ENCODE measurements at places on chromosomes 4 and X.

- DNase-seq = no peak
These were observed 999 bp upstream of the KLHL15 start for GRCh38 chrX:24027985-24028384.

GRCh38 chr4:138666366-138666765 is 349.2 kb upstream of the NOCT start:
- DNase-seq = no peak

DNA sequence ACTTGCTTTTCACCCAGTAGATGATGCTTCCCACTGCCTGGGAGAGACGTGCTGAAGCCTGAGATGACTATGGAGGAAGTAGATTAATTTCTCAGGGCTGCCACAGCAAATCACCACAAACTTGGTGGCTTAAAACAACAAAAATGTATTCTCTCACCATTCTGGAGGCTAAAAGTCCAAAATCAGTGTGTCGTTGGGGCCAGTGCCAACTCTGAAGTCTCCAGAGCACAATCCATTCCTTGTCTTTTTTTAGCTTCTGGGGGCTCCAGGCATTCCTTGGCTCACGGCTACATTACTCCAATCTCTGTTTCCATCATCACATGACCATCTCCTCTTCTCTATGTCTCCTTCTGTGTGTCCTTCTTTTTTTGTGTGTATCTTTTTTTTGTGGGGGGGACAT is 105.8 kb upstream of the C1QTNF7 start:
- no peak for DNase-seq

DNA sequence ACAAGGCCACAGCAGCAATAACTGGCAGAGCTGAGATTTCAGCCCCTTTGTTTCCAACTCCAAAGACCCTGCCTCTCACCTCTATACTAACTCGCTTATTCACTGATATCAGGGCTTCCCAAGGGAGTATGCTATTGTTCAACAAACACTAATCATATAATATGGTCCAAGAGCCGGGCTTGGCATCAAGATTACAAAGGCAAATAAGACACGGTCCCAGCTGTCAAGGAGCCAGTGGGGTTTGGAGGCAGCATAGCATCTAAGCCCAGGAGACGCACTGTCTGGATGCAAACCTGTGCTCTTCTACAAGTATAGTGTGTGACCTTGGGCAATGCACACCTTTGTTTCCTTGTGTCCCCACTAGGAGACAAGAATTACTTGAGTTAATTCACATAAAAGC is 28.7 kb downstream of the PAPSS1 start:
- DNase-seq = no peak

- DNase-seq = no peak
These were observed 61.1 kb downstream of the PACRGL start for GRCh38 chr4:20761382-20761781.

DNA sequence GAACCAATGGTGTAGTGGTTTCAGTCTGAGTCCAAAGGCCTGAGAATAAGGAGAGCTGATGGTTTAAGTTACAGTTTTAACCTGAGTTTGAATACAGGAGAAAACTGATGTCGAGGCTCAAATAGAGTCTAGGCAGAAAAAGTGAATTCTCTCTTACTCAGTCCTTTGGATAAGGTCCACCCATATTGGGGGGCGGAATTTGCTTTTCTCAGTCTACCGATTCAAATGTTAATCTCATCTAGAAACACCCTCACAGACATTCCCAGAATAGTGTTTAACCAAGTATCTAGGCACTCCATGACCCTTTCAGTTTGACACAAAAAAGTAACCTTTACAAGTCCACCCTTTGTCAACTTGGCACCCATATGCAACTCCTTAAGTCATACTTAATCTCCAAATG is 216.0 kb downstream of the GRID2 start:
- no peak for DNase-seq

- DNase-seq = no peak
These were observed 959.1 kb upstream of the LCORL start for GRCh38 chr4:18980516-18981233.

GRCh38 chrX:106912864-106913263 is 7.3 kb upstream of the CLDN2 start:
- peak; percentile 13 for DNase-seq

- DNase-seq = no peak
These were observed 75.4 kb downstream of the MBNL3 start for GRCh38 chrX:132413459-132413858.

DNA sequence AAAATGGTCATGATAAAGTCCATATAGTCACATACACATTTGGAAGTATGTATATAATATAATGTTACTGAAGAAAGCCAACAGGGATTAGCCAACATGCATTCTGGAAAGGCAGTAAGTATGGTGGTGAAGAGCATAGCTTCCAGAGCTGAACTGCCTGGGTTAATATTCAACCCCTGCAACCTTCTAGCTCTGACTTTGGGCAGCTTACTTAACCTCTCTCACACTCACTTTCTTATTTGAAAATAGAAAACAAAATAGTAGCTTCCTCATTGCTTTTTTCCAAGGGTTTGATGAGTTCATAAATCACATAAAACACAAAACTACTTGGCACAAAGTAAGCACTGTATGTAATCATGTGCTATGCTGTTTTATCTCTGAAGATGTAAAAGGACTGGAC is 216.4 kb downstream of the CHIC2 start:
- no peak for DNase-seq

GRCh38 chrX:12319003-12319519 is 180.8 kb downstream of the FRMPD4 start:
- DNase-seq = no peak

DNA sequence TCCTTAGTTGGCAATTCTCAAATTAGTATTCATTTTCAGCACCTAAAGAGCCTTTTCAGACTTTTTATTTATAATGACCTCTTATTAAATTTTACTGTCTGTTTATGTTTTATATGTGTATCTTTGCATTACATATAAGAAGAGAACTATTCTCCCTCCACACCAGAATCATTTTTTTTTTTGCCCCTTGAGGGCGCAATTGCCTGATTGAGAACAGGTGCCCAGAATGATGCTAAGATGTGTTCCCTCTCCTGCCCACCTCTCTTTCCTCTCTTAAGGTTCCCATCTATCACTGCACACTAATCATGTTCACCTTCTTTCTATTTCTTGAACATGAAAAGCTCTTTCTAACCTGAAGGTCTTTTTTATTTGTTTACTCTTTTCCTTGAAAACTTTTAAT is 44.2 kb upstream of the ADAM29 start:
- DNase-seq = no peak

- peak; percentile 40 for DNase-seq
These were observed 22.4 kb downstream of the FAT1 start for GRCh38 chr4:186701273-186701672.

DNA sequence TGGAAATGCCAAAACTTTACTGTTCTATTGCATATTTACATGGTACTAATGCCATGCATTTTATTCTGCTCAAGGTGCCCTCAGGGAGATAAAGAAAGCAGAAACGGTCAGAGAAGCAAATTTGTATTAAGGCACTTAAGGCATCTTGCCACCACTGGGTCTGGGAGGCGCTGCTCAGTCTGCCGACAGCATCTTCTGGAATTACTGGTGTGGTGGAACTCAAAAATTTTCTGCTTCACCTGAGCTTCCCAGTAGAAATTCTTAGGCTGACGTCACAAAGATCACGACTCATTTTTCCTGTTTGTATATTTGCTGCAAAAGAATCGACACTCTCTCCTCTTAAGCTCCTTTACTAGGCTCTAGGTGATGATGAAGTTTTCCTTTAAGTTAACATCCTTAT is 3.0 kb downstream of the RASSF6 start:
- DNase-seq = no peak

DNA sequence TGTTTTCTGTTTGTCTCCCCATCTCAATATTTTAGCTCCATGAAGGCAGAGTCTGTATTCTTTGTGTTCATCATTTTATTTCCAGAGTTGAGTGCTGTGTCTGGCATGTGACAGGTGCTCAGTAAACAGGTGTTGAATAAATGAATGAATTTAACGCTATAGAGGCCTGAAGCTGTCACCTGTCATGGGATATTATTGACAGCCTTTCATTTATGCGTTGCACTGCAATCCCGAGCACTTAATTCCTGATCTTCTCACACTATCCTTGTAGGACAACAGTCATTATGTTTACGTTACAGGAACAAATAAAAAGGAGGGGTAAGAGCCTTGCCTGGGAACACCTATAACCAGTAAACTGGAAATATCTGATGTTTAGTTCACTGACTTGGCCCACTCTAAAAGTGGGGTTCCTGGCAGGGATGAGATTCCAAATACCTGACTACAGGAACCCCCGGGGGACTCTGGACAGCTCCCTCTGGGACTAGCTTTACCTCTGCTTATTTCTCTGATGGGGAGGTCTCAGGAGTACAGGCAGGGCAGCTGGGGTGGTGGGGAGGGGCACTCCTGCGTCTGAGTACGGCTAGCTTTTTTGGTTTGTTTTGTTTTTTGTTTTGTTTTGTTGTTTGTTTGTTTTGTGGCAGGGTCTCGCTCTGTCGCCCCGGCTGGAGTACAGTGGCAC is 36.6 kb downstream of the SEL1L3 start:
- DNase-seq = no peak

GRCh38 chrX:96861661-96862060 is 22.0 kb upstream of the RPA4 start:
- no peak for DNase-seq

DNA sequence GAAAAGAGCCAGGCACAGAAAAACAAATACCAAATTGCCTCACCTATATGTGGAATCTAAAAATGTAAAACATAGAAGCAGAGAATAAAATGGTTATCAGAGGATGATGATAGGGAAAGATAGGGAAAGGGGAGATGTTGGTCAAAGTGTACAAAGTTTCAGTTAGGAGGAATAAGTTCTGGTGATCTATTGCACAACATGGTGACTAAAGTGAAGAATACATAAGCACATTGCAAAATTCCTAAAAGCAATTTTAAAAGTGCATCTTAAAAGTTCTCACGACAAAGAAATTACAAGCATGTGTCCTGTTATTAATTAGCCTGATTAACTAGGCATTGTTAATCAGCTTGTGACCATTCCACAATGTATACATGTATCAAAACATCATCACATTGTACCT is 136.0 kb downstream of the GABRG1 start:
- DNase-seq = no peak

- DNase-seq = no peak
These were observed 121.2 kb downstream of the TBCK start for GRCh38 chr4:106194801-106195200.

- no peak for DNase-seq
These were observed 122.7 kb downstream of the TMEM164 start for GRCh38 chrX:110125446-110126162.

GRCh38 chrX:42392846-42393245 is 385.1 kb downstream of the PPP1R2C start:
- no peak for DNase-seq

- no peak for DNase-seq
These were observed 32.2 kb downstream of the SEL1L3 start for GRCh38 chr4:25830548-25830947.

- no peak for DNase-seq
These were observed 30.0 kb downstream of the FAM9C start for GRCh38 chrX:13014111-13015096.

- peak; percentile 45 for DNase-seq
These were observed 220.2 kb upstream of the UGT8 start for GRCh38 chr4:114378305-114378903.

DNA sequence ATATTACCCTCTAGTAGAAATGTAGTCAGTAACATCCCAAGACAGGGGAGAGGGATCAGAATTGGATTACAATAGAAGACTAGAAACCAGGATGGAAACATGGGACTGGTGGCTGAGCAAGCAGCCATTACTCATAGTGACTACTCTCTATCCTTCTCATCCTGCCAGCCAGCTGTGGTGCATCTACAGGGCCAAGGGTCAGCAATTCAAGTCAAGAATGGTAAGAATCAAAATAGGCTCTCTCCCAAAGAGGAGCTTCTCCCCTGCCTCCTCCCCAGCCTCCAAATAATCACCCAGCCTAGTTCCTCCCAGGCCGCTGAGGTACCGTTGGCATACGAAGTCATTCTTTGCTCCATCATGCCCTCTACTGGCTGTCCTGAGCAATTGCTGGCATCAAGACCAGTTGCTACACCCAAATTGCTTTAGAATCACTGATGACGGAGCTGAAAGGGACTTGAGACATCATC is 19.4 kb downstream of the AWAT2 start:
- DNase-seq = peak; percentile 28

DNA sequence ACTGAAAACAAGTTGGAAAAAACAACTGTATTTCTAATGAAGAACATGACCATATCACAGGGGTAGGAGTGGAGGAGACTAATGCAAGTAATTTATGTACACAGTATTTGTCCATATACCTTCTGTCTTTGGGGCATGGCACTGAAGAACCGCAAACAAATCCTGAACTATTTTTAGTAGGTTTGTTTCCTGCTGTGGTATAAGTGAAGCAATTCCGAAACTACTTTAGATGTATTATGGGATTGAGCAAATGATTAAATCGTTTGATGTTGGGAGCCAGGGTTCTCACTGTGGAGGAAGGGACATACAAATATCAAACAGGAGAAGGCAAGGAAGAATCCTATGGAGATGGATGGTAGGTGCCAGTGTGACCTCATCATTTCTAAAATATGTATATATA is 18.9 kb upstream of the SH3KBP1 start:
- DNase-seq = no peak

DNA sequence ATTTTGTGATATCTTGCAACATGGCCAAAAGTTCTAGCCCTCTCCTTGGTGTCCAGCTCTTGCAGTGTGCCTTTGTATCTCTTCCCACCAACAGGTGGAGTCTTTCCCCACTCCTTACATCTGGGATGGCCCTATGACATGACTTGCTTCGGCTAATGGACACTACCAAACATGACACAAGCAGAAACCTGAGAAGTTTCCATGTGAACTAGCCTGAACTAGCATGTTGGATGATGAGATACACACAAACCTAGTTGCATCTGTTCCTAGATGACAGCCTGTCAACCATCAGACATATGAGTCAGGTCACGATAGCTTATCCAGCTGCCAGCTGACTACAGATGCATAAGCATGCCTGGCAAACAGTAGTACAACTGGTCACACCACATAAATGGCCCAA is 207.5 kb upstream of the FTHL17 start:
- peak; percentile 26 for DNase-seq

- peak; percentile 14 for DNase-seq
These were observed 577 bp upstream of the GLRA2 start for GRCh38 chrX:14528629-14529289.

DNA sequence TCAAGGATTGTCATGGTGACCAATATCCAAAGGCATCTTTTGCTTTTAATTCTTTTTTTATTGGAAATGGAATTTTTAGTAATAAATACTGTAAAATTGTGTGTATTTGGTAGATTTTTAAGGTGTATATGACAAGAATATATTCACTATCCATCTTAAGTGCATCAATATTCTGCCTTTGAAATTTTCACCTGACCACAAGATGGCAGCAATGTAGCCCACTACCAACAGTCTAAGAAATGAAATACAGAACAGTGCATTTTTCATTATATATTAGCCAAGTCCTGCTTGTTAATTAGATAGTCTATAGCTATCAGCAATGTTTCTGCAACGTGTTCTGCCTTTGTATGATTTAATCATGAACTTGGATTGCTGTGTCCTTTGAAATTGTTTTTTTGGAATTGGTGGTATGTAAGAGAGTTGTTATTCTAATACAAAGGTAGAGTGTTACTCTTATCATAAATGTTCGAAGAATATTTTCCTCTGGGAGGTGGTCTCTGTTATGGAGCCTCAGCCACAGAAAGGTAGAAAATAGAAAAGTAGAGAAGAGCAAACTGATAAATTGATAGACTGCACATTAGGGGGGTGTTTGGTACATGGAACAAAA is 38.2 kb downstream of the HPGDS start:
- peak; percentile 8 for DNase-seq

Measured in fibroblast of gingiva (primary cell).